Natural killer cell treated with Interleukin-12 subunit alpha and Interleukin-12 subunit beta and Interleukin-15 and Interleukin-18, amount 100 ng/mL, for 72 hours (primary cell): ENCODE measurements at places on chromosomes 1 and 21. TPM values are rescaled to one million over a fixed set of nuclear protein-coding genes. Genes with fewer than 3 reads are reported as not detected.

DNA sequence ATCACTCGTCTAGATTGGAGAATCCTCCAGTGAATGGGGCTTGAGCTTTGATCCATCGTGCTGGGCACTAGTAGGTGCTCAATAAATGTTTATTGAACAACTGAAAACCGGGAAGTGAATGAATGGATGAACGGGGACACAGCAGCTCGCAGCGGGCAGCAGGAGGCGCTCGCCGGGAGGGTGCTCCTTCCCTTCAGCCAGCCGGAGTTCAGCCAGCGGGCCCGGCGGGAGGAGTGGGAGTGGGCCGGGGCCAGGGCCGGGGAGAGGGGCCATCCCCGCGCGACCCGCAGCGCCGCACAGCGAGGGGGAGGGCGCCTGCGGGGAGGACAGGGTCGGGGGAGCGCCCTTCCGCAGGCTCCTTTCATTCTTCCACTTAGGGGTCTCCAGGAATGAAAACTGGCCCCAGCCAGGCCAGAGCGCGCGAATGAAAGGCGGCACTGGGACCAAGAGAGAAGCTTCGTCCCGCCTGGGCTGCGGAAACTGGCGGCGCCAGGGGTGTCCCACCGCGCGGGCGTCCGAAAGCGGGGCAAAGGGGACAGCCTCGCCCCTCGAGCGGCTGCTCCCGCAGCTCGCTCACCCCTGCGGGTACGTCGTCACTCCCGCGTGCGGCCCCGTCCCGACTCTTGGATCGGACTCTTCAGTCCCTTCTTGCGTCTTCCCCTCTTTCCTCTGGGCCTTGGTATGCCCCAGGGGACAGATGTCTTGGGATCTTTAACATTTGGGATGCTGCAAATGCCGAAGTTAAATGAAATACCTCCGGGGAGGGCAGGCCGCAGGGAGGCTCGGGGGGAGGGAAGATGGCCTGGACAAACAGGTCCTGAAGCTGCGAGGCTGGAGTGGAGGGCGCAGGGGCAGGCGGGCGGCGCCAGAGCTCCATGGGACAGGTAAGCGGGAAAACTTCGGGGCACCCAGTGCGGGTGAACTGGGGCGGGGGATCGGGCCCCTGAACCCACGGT, 3.6 kb upstream of the INAVA start:
- H3K4me1 ChIP-seq = peaks cover 50% of the 10 kb centered on the region
- H3K27me3 ChIP-seq = no peaks in the 10 kb centered on the region
- peak overlapping the region; percentile 74 for H3K4me3 ChIP-seq
- DNase-seq = no peak

DNA sequence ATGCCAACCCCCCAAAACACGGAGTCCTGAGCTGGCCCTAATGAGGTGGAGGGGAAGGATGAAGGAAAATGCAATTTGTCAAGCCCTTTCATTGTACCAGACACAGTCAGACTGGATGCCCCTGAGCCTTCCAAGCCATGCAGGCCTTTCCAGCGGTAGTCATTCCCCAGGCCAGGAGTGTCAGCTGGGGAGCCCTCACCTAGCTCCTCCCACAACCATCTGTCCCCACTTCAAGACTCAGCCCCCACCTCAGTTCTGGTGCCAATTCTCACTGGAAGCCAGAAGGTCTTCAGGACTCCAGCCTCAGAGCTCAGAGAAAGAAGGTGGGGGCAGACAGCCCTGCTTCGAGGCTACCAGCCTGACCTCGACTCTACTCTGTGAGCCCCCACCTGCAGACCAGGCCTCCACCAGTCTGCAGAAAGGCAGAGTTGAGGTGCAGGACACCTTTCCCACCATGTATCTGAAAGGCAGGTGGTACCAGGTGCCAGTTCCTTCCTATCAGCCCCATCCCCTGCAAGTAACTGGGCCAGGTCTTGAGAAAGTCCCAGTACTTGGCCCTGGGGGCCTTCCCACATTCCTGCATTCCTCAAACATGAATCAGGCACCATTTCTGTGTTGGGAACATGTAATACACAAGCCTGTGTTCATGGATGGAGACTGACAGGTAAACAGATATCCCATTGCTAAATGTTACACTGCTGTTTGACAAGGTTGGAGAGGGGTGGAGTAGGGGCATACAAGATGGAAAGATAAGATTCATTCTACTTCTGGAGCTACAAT, 180.6 kb upstream of the EDN2 start:
- DNase-seq = no peak
- peaks cover under 1% of the 10 kb centered on the region for H3K27me3 ChIP-seq
- no peak overlapping the region for H3K4me3 ChIP-seq
- peaks cover 34% of the 10 kb centered on the region for H3K4me1 ChIP-seq
- peak overlapping the region; percentile 47 for H3K27ac ChIP-seq

Gene CNST
- total RNA-seq = 31.0 TPM

DNA sequence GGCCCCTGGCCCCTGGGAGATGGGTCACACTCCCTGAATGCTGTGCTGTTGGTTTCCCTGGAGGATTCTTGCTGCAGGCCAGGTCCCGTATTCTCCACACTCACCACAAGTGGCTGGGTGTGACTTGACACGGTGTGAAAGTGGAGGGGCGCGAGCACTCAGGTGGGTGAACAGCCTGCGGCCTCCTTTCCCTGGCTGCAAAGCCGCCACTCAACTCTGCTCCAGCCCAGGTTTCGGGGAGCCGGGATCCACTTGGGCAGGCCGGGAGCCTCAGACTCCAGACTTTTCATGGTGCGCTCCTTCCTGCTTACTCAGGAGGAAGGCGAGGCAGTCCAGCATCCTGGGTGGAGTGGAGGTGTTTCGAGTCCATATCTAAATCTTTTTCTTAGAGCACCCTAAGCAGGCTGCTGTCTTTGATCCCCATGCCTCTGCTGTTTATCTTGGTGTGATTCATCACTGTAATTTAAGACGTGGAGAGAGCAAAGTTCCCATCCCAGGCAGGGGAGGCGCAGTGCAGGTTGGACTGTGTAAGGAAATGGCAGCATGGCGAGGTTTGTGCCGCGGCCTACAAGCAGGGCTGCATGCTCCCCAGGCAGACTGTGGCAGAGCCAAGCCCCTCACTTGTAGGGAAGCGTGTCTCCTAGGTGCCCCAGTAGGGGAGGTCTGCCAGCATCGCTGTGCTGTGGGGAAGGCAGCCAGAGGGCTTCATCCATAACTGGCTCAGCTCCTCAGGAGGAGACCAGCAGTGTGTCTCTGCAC, 29.6 kb downstream of the VANGL1 start:
- H3K36me3 ChIP-seq = no peaks in the 10 kb centered on the region
- no peaks in the 10 kb centered on the region for H3K27me3 ChIP-seq
- no peak overlapping the region for H3K27ac ChIP-seq
- H3K4me3 ChIP-seq = peak overlapping the region; percentile 6
- no peak for DNase-seq
- H3K4me1 ChIP-seq = peaks cover 30% of the 10 kb centered on the region

GRCh38 chr1:229691362-229691761, 65.3 kb downstream of the URB2 start:
- DNase-seq = no peak
- H3K27me3 ChIP-seq = peaks cover 23% of the 10 kb centered on the region
- H3K36me3 ChIP-seq = peaks cover 3% of the 10 kb centered on the region
- H3K4me3 ChIP-seq = no peak overlapping the region

- no peaks in the 10 kb centered on the region for H3K27me3 ChIP-seq
- H3K4me3 ChIP-seq = no peak overlapping the region
- no peaks in the 10 kb centered on the region for H3K36me3 ChIP-seq
- DNase-seq = no peak
- peak overlapping the region; percentile 33 for H3K27ac ChIP-seq
Observed at GRCh38 chr21:46369520-46370235, 45.7 kb downstream of the PCNT start.

Gene ADAMTS5
- not detected for total RNA-seq

DNA sequence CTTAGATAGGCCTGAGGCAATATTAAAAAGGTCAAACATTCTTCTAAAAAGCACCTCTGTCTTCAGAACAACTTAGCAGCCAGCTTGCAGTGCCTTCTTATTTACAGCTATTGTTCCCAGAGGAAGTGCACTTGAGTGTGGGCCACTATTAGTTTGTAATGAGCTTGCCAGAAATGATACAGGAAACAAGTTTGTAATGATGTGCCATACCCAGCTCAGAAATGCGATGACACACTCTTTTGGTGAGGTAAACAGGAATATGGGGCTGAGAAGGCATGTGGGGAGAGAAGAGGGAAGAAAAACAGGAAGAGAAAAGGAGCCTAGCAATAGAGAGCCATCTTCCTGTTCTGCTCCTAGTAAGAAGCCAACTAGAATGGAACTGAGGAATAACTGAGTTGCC, 295.4 kb downstream of the AGBL4 start:
- no peaks in the 10 kb centered on the region for H3K27me3 ChIP-seq
- no peaks in the 10 kb centered on the region for H3K36me3 ChIP-seq
- H3K4me3 ChIP-seq = no peak overlapping the region
- DNase-seq = no peak
- H3K4me1 ChIP-seq = no peaks in the 10 kb centered on the region

DNA sequence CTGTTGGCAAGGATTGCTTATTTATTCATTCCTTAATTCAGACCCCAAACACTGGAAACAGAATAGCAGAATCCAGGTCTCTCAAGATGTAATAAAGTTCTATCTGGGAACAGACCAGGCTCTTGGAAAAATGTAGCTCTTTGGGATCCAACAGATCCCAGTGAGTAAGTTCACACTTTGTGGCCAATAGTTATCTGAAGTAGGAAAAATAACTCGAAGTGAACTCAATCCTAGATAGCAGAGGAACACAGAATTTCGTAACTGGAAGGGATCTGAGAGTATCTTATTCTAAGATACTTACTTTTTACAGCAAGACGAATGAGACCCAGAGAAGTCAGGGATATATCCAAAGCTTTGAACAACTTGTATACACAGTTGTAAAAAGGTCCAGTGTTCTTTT, 150.7 kb upstream of the CD34 start:
- peaks cover 4% of the 10 kb centered on the region for H3K27me3 ChIP-seq
- H3K36me3 ChIP-seq = no peaks in the 10 kb centered on the region
- no peak overlapping the region for H3K4me3 ChIP-seq
- H3K4me1 ChIP-seq = no peaks in the 10 kb centered on the region

DNA sequence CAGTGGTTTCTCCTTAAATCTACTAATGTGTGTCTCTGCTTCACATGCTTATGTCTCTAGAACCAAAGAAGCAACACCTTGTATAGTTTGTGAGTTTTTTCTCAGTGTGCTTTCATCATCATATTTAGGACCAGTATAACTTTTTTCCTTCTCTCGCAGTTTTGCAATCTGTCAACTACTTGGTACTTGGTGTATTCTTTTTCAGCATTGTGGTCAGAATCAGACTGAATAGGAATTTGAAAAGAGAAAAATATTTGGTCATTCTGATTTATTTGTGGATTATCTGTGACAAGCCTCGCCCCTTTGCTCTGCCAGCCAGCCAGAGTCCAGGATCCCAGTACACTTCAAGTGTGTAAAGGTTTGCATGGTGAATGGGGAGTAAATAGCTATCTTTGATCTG, 122.3 kb downstream of the C1orf21 start:
- H3K27ac ChIP-seq = peak overlapping the region; percentile 10
- no peak for DNase-seq
- peaks cover 10% of the 10 kb centered on the region for H3K36me3 ChIP-seq
- H3K4me1 ChIP-seq = peaks cover 43% of the 10 kb centered on the region

GRCh38 chr1:10717296-10718082, 79.0 kb downstream of the CASZ1 start:
- no peaks in the 10 kb centered on the region for H3K36me3 ChIP-seq
- no peaks in the 10 kb centered on the region for H3K27me3 ChIP-seq
